Karpas-422 (cell line): ENCODE measurements at places on chromosomes 1 and 21. TPM values are rescaled to one million over a fixed set of nuclear protein-coding genes. Genes with fewer than 3 reads are reported as not detected.

The PRKAA2 gene
- not detected in 2 replicates for total RNA-seq

The TMEM234 gene
- total RNA-seq, result 11.2 and 11.6 TPM in 2 replicates

The TDRKH gene
- 5.6 and 5.9 TPM in 2 replicates for total RNA-seq

The S100A12 gene
- not detected in 2 replicates for total RNA-seq

The PHLDA3 gene
- total RNA-seq, result not detected in 2 replicates

The TOE1 gene
- total RNA-seq, result 8.9 and 12.7 TPM in 2 replicates

The KCNT2 gene
- not detected in 2 replicates for total RNA-seq

The OR2L8 gene
- not detected in 2 replicates for total RNA-seq

The LCA5L gene
- total RNA-seq, result 0.25 TPM in 1 of 2 replicates, not detected in the other

The TBX15 gene
- total RNA-seq, result not detected in 2 replicates

The ECM1 gene
- 2.2 and 7.2 TPM in 2 replicates for total RNA-seq

The COP1 gene
- 71.0 and 82.2 TPM in 2 replicates for total RNA-seq

The CFHR5 gene
- total RNA-seq, result not detected in 2 replicates

The AIRE gene
- total RNA-seq, result not detected in 2 replicates

The GSTM3 gene
- total RNA-seq, result not detected in 2 replicates

The AGMAT gene
- total RNA-seq, result 3.3 and 8.6 TPM in 2 replicates

The KRTAP11-1 gene
- not detected in 2 replicates for total RNA-seq

The NTMT2 gene
- total RNA-seq, result not detected in 2 replicates

The EFNA3 gene
- 12.2 and 15.7 TPM in 2 replicates for total RNA-seq

The IL12RB2 gene
- not detected in 2 replicates for total RNA-seq

The MNDA gene
- total RNA-seq, result not detected in 2 replicates

The CYP2J2 gene
- not detected in 2 replicates for total RNA-seq

The ZNF697 gene
- not detected in 2 replicates for total RNA-seq

The ZBTB37 gene
- 9.7 and 15.8 TPM in 2 replicates for total RNA-seq

The PGLYRP4 gene
- total RNA-seq, result not detected in 2 replicates

The MFSD2A gene
- 11.6 and 20.8 TPM in 2 replicates for total RNA-seq

The RUNX3 gene
- 35.2 and 36.6 TPM in 2 replicates for total RNA-seq

The CYP4A11 gene
- total RNA-seq, result not detected in 2 replicates

The RRP1B gene
- total RNA-seq, result 30.6 and 34.5 TPM in 2 replicates

The OPRD1 gene
- total RNA-seq, result not detected in 2 replicates

The IL22RA1 gene
- not detected in 2 replicates for total RNA-seq

The AMY1B gene
- total RNA-seq, result not detected in 2 replicates

The RIPPLY3 gene
- total RNA-seq, result not detected in 2 replicates

The LMX1A gene
- not detected in 2 replicates for total RNA-seq

The PAX7 gene
- total RNA-seq, result 0.07 TPM in 1 of 2 replicates, not detected in the other

The RPTN gene
- not detected in 2 replicates for total RNA-seq

The DIO1 gene
- not detected in 2 replicates for total RNA-seq

The CR1L gene
- total RNA-seq, result not detected in 2 replicates

The MANEAL gene
- 27.8 and 31.6 TPM in 2 replicates for total RNA-seq

The SPRR2F gene
- total RNA-seq, result not detected in 2 replicates

The FCRL2 gene
- total RNA-seq, result 136 and 168 TPM in 2 replicates

The CEP85 gene
- total RNA-seq, result 23.8 and 31.5 TPM in 2 replicates

The LEPR gene
- total RNA-seq, result 1.4 and 1.5 TPM in 2 replicates

The PTPN22 gene
- 22.8 and 43.3 TPM in 2 replicates for total RNA-seq

The LCE1B gene
- not detected in 2 replicates for total RNA-seq

The BEND5 gene
- total RNA-seq, result not detected in 2 replicates

The IGSF21 gene
- total RNA-seq, result 0.26 TPM in 1 of 2 replicates, not detected in the other
